ENCODE measurements at places on chromosomes 3 and 15.

DNA sequence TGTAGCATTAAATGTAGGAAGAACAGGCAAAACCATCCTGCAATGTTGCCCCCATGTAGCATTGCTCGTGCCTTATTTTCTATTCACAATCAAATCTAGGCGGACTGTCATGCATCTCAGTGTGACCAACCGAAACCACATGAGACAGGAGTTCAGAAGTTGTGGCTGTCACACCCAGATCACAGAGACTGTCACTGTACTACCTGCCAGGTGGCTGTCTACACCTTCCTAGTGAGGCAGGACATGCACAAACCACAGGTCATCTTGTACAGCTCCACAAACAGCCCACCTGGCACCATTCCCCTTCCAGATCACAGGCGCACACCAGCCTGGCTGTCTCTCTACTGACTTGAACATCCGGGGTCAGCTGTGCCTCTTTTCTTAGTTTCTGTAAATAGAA lies 392.8 kb downstream of the OCA2 start:
- H3K36me3 ChIP-seq = no peaks in the 10 kb centered on the region
- H3K4me1 ChIP-seq = 0 out of 2 replicates have a peak, but pooled peaks cover 4% of the 10 kb centered on the region
- no peaks in the 10 kb centered on the region for H3K27me3 ChIP-seq
- DNase-seq = no peak

GRCh38 chr3:126373682-126374601 lies 16.7 kb upstream of the KLF15 start:
- no peaks in the 10 kb centered on the region for H3K36me3 ChIP-seq
- DNase-seq = no peak
- H3K4me3 ChIP-seq = no peak overlapping the region
- no peak overlapping the region for H3K27ac ChIP-seq

DNA sequence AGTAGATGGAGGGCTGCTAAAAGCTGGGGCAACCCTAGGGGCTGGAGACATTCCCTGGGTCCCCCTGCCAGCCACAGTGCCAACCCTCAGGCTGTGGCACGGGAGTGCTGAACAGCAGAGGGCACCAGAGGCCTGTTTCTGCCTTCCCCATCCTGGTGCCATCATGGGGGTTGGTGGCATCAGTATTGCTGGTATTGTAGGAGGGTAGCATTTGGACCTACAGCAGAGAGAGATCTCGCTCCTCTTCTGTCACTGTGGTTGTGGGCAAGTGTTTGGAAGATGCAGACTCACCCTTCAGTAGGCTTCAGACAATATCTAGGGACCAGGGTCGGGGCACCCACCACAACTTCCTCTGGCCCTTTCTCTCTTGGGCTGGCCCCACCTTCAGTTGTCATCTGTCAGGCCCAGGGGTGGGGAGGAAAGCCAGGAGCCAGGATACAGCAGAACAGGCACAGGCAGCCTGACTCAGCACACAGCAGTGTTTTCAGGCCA lies 123.5 kb downstream of the RPLP1 start:
- no peaks in the 10 kb centered on the region for H3K27me3 ChIP-seq
- H3K4me1 ChIP-seq = no peaks in the 10 kb centered on the region
- H3K27ac ChIP-seq = no peak overlapping the region
- no peaks in the 10 kb centered on the region for H3K36me3 ChIP-seq
- peak; percentile 46 for DNase-seq
- no peak overlapping the region for H3K4me3 ChIP-seq

- H3K4me1 ChIP-seq = peaks cover 8% of the 10 kb centered on the region
- H3K36me3 ChIP-seq = no peaks in the 10 kb centered on the region
- H3K4me3 ChIP-seq = no peak overlapping the region
- no peak overlapping the region for H3K27ac ChIP-seq
- no peak for DNase-seq
Measured at GRCh38 chr15:95603802-95604201, 726.7 kb upstream of the NR2F2 start.

DNA sequence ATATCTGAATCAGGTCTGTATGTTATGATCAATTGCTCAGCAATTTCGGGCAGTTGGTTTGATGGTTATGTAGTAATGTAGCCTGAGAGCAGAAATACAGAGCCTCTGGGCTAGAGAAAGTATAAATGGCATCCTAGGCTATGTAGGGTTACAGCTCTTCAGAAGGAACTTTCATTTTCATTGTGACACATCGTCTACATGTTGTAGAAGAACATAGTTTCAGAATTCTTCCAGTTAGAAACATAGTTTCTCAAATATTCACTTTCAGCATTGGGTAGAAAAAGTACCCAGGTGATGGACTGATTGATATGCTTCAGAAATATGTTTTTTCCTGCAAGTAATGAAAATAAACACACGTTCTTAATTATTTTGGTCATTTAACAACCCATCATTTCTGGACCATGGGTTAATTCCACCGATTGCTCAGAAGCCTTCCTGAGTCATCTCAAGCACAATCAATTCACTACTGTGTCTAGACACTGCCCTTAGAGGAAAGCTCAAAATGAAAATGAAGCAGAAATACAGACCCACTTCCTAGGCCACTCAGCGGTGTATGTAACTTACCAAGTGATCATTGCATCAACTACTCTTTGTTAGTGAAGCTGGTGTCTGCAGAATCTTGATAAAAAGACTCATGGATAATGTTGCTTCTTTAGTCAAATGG lies 88.8 kb upstream of the TSEN2 start:
- DNase-seq = no peak
- no peak overlapping the region for H3K27ac ChIP-seq
- H3K4me3 ChIP-seq = no peak overlapping the region
- H3K4me1 ChIP-seq = no peaks in the 10 kb centered on the region

- H3K4me1 ChIP-seq = no peaks in the 10 kb centered on the region
- no peaks in the 10 kb centered on the region for H3K36me3 ChIP-seq
- H3K27ac ChIP-seq = no peak overlapping the region
- H3K27me3 ChIP-seq = no peaks in the 10 kb centered on the region
- DNase-seq = no peak
Measured at GRCh38 chr3:115470254-115470653, 153.1 kb upstream of the GAP43 start.

- no peaks in the 10 kb centered on the region for H3K36me3 ChIP-seq
- DNase-seq = no peak
- no peak overlapping the region for H3K27ac ChIP-seq
- no peak overlapping the region for H3K4me3 ChIP-seq
Measured at GRCh38 chr15:101158166-101159095, 93.4 kb downstream of the CHSY1 start.

DNA sequence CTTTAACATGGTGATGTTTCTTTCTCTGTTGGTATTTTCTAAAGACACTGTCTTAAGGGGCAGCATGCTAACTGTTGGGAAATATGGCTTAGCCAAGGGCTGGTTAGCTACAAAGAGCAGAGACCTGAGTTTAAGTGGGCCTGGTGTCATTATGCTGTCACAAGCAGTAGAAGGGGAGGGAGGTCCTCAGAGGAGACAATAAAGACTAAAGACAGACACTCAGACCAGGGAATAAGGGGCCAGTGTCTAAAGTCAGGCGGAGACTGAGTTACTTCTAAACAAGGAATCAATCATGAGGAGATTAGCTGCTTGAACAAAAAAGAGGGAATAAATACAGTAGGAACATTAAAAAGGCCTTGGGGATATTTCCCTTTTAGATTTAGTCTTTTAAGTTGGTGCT lies 142.7 kb upstream of the DPPA4 start:
- DNase-seq = no peak
- H3K4me3 ChIP-seq = no peak overlapping the region
- H3K4me1 ChIP-seq = peaks cover 16% of the 10 kb centered on the region
- no peaks in the 10 kb centered on the region for H3K27me3 ChIP-seq

- no peak overlapping the region for H3K4me3 ChIP-seq
- no peak for DNase-seq
- H3K4me1 ChIP-seq = no peaks in the 10 kb centered on the region
- H3K27me3 ChIP-seq = no peaks in the 10 kb centered on the region
Measured at GRCh38 chr15:61327019-61327631, 98.0 kb upstream of the RORA start.

DNA sequence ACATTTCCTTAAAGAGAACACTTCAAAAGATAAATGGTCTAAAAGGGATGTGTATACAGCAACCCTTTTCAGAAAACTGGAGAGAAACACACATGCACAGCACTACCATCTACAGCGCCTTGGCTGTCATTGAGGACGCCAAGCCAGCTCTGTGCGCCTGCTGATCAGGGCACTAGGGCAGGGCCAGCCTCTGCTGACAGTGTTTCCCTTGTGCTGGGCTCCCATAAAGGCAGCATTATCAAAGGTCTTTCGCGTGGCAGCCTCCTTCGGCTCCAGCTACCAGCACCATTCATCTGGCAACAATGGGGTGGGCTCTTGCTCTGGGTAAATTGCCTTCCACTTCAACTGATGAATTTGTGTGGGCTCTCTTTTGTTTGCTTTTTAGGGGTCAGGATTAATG lies 53.4 kb downstream of the LDHAL6B start:
- no peak overlapping the region for H3K4me3 ChIP-seq
- H3K27ac ChIP-seq = no peak overlapping the region
- no peak for DNase-seq
- H3K4me1 ChIP-seq = no peaks in the 10 kb centered on the region
- H3K36me3 ChIP-seq = no peaks in the 10 kb centered on the region
- no peaks in the 10 kb centered on the region for H3K27me3 ChIP-seq

DNA sequence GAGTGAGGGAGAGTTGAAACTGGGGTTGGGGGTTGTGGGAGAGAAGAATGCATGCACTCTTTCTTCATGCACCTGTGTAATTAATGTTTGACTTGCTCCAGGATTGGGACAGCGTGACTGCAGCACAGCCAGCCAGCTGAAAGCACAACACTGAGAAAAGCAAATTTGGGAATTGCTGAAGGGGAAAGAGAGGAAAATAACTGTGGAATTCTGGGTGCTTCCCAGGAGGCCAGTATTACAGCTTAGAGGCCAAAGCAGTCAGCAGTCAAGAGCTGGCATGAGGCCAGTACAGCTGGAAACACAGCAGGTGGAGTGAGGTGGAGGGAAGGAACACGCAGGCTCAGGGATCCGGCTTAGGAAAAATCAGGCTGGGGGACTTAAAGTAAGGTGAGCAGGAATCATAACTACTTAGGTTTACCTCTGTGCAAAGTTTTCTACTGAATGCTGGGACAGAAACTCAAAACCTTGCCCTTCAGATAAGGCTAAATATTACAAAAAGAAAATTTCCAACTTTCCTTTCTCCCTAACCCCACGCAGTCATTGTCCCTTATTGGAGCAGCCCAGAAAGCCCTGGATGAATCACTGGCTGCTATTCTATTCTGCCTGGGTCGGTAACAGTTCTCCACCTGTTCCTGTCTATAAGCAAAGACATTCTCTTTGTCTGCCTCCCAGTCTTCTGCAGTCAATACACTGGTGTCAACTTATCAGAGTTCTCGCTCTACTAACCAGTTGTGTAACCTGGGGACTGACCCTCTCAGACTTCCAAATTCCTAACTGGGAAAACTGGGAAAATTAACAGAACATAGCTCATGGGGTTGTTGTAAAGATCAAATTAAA lies 167.2 kb downstream of the MAGI1 start:
- no peak overlapping the region for H3K27ac ChIP-seq
- no peak overlapping the region for H3K4me3 ChIP-seq
- no peaks in the 10 kb centered on the region for H3K27me3 ChIP-seq

- no peaks in the 10 kb centered on the region for H3K4me1 ChIP-seq
- H3K4me3 ChIP-seq = no peak overlapping the region
- H3K27me3 ChIP-seq = no peaks in the 10 kb centered on the region
- no peaks in the 10 kb centered on the region for H3K36me3 ChIP-seq
- DNase-seq = no peak
Measured at GRCh38 chr3:36730966-36731365, 33.4 kb downstream of the DCLK3 start.

GRCh38 chr3:187795207-187795960 lies 50.1 kb upstream of the BCL6 start:
- H3K27me3 ChIP-seq = no peaks in the 10 kb centered on the region
- H3K4me1 ChIP-seq = no peaks in the 10 kb centered on the region
- H3K36me3 ChIP-seq = no peaks in the 10 kb centered on the region
- H3K4me3 ChIP-seq = no peak overlapping the region
- no peak overlapping the region for H3K27ac ChIP-seq

- no peak overlapping the region for H3K4me3 ChIP-seq
- H3K27ac ChIP-seq = peak overlapping the region; percentile 72
Measured at GRCh38 chr3:53083949-53084309, 38.1 kb upstream of the SFMBT1 start.

GRCh38 chr15:78880242-78880533 lies 7.5 kb downstream of the MORF4L1 start:
- H3K4me3 ChIP-seq = no peak overlapping the region
- peaks cover 35% of the 10 kb centered on the region for H3K4me1 ChIP-seq
- no peaks in the 10 kb centered on the region for H3K27me3 ChIP-seq
- DNase-seq = no peak
- peaks cover 32% of the 10 kb centered on the region for H3K36me3 ChIP-seq

- H3K36me3 ChIP-seq = no peaks in the 10 kb centered on the region
- no peak overlapping the region for H3K27ac ChIP-seq
- no peak for DNase-seq
- H3K27me3 ChIP-seq = no peaks in the 10 kb centered on the region
- no peaks in the 10 kb centered on the region for H3K4me1 ChIP-seq
Measured at GRCh38 chr15:63872759-63873510, 39.2 kb upstream of the HERC1 start.

GRCh38 chr3:43296565-43296964 lies 10.2 kb downstream of the SNRK start:
- no peak overlapping the region for H3K27ac ChIP-seq
- H3K27me3 ChIP-seq = no peaks in the 10 kb centered on the region
- H3K36me3 ChIP-seq = no peaks in the 10 kb centered on the region
- H3K4me1 ChIP-seq = no peaks in the 10 kb centered on the region
- H3K4me3 ChIP-seq = no peak overlapping the region

- H3K4me3 ChIP-seq = no peak overlapping the region
- no peaks in the 10 kb centered on the region for H3K27me3 ChIP-seq
- H3K27ac ChIP-seq = 0 out of 2 replicates have a peak overlapping the region, but pooled peaks have one; percentile 3
Measured at GRCh38 chr3:112689385-112689784, 48.4 kb upstream of the CCDC80 start.

DNA sequence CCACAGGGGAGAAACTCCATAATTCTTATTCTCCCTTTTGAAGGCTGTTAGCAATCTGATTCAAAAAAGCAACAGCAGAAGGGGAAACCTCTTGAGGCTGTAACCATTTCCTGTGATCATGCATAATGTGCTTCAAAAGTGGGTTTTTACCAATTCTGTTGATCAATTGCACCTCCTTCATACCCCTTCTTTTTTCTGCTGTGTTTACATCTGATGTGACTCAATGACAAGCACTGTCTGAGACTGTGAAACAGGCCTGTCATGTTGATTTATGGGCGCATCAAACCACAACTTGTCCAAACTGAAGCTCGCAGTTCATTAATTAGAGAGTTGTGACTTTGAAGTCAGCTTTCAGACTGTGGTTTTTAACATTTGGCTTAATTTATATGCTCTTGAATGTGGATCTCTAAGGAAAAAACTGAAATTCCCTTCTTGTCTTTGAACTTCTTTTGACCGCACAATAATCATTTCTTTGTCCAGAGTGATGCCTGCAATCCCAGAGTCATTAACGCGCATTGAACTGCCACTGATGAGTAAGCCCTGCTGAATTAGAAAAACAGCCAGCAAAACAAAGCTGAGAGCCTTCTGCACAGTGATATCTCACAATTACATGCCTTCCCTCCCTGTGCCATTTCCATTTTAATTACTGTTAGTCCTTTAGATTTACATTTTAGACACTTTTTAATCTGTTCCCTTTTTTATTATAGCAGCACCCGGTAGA lies 532.8 kb downstream of the FOXP1 start:
- H3K4me3 ChIP-seq = peak overlapping the region; percentile 32
- no peaks in the 10 kb centered on the region for H3K36me3 ChIP-seq
- H3K27me3 ChIP-seq = no peaks in the 10 kb centered on the region
- peaks cover 100% of the 10 kb centered on the region for H3K4me1 ChIP-seq

GRCh38 chr15:92012368-92012629 lies 158.8 kb downstream of the SLCO3A1 start:
- H3K4me3 ChIP-seq = no peak overlapping the region
- H3K27ac ChIP-seq = no peak overlapping the region
- H3K4me1 ChIP-seq = peaks cover 11% of the 10 kb centered on the region
- H3K36me3 ChIP-seq = no peaks in the 10 kb centered on the region
- H3K27me3 ChIP-seq = no peaks in the 10 kb centered on the region

GRCh38 chr3:194386648-194387047 lies 12.4 kb downstream of the GP5 start:
- H3K27ac ChIP-seq = no peak overlapping the region
- no peak overlapping the region for H3K4me3 ChIP-seq
- DNase-seq = no peak
- H3K4me1 ChIP-seq = peaks cover 4% of the 10 kb centered on the region
